ENCODE measurements at places on chromosomes 2 and 18.

GRCh38 chr2:119491776-119492525 is 32.3 kb downstream of the SCTR start:
- no peak for DNase-seq

- DNase-seq = no peak
Observed at GRCh38 chr18:4144201-4144600, 310.9 kb downstream of the DLGAP1 start.

DNA sequence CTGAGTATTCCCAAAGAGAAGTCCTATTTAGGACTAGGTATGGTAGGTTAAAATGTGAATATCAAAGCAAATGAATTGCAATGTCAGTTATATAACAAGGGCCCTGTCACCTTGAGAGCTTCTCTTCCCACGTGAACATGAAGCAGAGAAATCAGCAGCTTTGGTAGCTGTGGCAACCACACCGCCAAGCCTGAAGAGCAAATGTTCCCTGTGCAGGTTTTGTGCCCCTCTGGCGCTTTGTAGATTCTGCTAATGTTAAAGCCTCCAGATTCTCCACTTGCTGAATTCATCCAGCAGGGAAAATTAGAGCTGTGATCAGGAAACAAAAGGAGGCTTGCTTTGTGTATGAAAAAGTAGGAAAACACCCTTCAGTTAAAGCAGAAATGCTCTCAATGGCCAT is 322.6 kb downstream of the RBM43 start:
- no peak for DNase-seq

DNA sequence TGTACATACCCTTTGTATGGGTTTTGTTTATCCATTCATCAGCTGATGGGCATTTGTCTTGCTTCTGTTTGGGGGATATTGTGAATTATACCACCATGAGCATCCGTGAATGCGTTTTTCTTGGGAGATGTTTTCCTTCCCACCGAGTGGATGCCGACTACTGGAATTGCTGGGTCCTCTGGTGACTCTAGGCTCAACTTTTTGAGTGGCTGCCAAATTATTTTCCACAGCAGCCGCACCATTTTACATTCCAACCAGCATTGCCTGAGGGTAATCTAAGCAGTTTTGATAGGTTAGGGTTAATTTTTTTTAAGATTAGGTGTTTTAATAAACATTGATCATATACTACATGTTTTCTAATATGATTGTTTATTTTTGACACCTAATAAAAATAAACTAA is 220.1 kb downstream of the SNTG2 start:
- DNase-seq = no peak

DNA sequence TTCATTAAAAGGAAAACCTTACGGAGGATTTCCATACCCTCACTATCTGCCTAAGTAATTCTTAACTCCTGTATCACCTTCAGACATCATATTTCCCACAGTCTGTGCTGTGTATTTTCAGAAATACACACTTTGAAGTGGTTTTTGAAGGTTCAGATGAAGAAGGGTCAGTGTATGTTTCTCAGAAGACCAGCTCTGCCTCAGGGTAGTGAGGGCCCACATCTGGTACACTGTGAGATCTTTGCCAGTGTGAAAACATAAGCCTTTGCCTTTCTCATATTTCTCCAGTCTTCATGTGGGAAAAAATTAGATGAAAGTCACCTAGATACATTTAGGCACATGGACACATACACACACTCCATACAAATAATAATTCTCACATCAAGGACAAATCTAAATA is 408.4 kb downstream of the RIT2 start:
- no peak for DNase-seq

GRCh38 chr18:66328296-66328878 is 275.5 kb downstream of the CDH19 start:
- no peak for DNase-seq

GRCh38 chr2:54387059-54387991 is 68.8 kb upstream of the SPTBN1 start:
- no peak for DNase-seq

DNA sequence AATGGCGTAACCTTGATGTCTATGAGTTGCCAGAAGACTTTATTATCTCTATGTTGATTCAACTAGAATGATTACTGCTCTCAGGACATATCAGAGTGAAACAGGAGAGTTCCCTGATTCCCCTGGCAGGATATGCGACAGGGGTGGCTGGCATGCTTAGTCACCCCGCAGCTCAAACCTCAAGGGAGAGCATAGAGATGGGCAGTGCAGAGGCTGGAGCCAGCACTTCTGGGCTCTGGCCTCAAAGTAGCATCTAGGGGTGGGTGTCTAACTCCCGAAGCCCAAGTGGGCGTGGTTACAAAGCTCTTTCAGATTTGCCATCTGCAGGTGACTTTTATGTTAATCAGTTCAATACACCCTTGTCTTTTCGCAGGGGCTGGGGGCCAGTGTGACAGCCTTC is 391.6 kb downstream of the ADCYAP1 start:
- DNase-seq = no peak

- no peak for DNase-seq
Observed at GRCh38 chr2:159150280-159150746, 136.2 kb downstream of the WDSUB1 start.

- DNase-seq = no peak
Observed at GRCh38 chr2:216683846-216684245, 11.5 kb downstream of the IGFBP5 start.

DNA sequence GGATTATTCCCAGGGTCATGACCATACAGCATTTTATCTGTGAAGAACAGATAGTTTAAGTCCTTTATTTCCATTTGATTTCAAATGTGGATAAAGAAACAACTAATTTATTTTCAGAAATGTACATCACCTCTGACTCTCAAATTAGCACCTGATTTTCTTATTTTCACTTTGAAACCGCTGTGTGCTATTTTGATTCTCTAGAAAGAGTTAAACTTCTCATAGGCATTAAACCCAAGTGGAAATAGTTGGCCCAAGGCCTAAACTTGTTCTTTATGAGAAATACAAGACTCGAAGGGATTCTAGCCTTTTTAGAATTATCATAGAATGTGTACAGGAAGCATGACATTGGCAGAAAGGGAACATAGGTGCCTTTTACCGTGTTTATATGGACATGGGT is 41.5 kb upstream of the LTBP1 start:
- DNase-seq = no peak

- DNase-seq = no peak
Observed at GRCh38 chr2:36389091-36389564, 33.5 kb downstream of the CRIM1 start.

GRCh38 chr18:37967261-37967660 is 401.7 kb upstream of the CELF4 start:
- DNase-seq = no peak

- DNase-seq = no peak
Observed at GRCh38 chr2:143503280-143503679, 374.1 kb downstream of the ARHGAP15 start.

DNA sequence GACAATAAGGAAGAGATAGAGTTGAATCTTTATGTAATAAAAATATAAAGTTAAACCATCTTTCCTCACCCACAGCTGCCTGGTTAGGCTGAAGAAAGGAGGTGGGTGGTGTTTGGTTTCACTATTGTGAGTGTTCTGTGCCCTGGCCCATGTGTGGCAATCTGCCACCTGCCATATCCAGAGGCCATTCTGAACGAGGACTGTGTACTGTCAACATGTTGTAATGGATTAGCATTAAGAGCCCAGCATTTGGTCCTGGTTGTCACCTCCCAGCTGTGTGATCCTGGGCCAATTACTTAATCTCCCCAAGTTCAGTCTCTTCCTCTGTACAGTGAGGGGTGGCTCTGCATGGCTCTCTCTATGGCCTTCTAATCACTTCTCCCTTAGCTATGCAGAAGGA is 118.2 kb upstream of the SEC11C start:
- no peak for DNase-seq

GRCh38 chr2:26550276-26551015 is 72.5 kb upstream of the OTOF start:
- DNase-seq = no peak

Measured in GM13977 (cell line).